ENCODE measurements at places on chromosomes 3 and 15. TPM values are rescaled to one million over a fixed set of nuclear protein-coding genes. Genes with fewer than 3 reads are reported as not detected.

Gene CCR2
- not detected for total RNA-seq

Gene ALDH1A3
- total RNA-seq: 494 TPM

Gene HIGD2B
- not detected for total RNA-seq

Gene SAMD7
- total RNA-seq: not detected

Gene DNAH12
- total RNA-seq: not detected

Gene GMPPB
- 50.9 TPM for total RNA-seq

Gene ISLR
- total RNA-seq: not detected

Gene BCHE
- total RNA-seq: 0.92 TPM

Gene CELSR3
- 0.60 TPM for total RNA-seq

Gene ROBO2
- 0.28 TPM for total RNA-seq

All from airway epithelial cell (primary cell).